ENCODE measurements at places on chromosomes 2 and 18.
A peak's percentile ranks its signal among the peaks of the same experiment; 100 is the strongest.

GRCh38 chr2:85999061-85999831, 106.4 kb downstream of the POLR1A start:
- peak; percentile 32 for DNase-seq

DNA sequence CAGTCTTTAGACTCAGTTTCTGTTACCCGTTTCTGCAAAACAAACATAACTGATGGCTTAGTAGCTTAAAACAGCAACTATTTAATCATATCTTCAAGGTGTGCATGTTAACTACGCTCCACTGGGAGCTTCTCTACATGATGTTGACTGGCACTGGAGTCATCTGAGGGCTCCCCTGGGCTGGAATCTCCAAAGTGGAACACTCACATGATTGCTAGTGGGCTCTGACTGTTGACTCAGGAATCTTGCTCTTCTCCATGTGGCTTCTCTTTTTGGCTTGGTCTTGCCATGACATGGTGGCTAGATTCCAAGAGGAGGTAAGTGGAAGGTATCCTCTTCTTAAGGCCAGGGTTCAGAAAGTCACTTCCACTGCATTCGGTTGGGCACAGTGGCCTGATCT, 160.8 kb downstream of the PMAIP1 start:
- no peak for DNase-seq

DNA sequence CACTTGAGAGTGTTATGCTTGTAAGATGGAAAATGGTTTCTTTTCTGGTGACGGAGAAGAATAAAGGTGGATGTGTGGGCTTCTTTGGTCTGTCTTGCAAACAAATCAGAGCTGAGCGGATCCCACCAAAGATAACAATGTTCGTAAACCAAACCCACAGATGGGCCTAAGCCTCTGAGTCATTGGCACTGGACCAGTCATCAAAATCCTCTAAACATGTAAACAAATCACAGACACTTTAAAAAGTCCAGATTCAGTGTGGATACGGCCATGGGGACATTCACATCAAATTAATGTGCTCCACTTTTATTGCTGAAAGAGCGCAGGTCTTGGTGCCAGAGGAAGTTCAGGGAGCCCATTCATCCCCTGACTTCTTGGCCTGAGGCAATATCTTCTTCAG, 60.5 kb upstream of the TMEM200C start:
- no peak for DNase-seq

DNA sequence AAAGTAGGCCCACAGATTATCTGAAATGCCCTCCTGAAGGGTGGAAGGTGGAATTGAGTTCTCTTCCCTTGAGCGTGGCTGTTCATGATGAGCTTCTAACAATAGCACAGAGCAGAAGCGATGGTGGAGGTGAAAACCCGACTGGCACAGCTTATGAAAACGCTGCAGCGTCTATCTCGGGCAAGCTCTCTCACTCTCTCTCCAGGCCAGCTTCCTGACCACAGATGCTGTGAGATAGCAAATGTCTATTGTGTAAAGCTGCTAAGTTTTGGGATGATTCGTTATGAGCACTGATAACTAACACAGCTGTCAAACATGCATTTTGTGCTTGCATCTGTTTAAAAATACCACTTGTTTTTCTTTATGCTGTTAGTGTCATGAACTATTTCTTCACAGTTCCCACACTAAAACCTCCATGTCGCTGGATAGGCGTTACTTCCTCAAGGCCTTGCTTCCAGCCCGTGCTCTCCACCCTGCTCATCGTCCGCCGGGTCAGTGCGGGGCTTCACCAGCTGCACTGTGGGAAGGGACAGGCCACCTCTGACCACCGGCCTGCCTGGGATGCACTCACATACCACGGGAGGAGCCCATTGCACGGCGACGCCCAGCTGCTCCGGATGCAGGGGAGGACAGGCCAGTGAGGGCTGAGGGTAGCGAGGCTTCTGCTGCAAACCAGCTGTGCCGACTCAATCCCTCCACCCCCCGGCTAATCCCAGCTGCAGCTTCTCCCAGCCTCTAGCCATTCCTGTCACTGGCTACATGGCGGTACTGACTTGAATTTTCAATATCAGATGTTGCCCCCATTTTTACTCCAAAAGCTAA, 60.0 kb upstream of the OTOS start:
- DNase-seq, result no peak

- no peak for DNase-seq
These were observed 3.2 kb downstream of the RPL37A start for GRCh38 chr2:216501854-216502253.

DNA sequence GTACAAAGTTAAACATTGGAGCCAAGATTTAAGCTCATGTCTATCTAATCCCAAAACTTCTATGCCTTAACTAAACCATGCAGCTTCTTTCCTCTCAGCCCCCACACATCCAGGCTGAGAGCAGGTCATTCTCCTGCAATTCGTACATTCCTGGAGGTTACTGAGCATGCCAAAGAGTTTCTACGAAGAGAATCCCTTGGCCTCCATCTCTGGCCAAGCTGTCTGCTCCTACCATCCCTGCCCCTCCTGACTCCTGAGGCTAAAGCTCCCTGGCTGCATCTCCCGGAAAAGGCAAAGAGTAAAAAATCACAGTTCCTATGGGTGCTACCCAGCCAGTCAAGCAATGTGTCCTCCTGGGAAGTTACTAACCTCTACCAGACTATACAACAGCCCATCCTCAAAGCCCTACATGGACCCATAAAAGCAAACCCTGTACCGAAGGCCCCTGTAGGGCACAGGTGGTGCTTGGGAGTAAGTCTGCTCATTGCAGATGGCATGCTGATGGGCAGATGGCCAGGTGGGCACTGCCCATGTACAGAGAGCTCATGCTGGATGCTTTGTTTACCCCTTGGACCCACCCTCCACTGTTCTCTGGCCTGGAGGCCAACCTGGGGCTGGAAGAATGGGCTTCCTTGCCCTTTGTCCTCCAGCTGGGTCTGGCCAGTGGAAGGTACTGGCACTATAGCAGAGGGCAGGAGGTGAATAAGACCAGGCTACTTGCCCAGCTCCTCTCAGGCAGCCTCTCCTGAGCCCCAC, 99.5 kb downstream of the TTC32 start:
- no peak for DNase-seq

- DNase-seq, result no peak
These were observed 174.9 kb downstream of the SOX11 start for GRCh38 chr2:5867056-5867455.

GRCh38 chr2:127651971-127652550, 6.1 kb downstream of the GPR17 start:
- no peak for DNase-seq

DNA sequence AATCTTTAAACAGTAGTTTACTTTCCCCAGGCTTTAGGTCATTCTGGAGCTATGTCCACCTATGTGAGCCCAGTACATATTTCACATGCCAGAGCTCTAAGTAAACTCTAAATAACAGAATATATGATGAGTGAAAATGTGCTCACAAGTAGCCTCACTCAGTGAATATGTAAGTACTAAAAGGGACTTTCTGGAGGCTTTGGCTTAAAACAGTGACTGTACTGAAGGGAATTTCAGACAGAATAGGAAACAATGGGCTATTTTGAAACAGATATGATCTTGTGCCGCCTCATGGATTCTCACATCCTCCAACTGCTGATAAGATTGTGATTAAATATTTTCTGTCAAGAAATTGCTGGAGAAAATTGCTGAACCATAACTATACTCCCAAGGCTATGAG, 747.9 kb downstream of the SOCS6 start:
- no peak for DNase-seq

DNA sequence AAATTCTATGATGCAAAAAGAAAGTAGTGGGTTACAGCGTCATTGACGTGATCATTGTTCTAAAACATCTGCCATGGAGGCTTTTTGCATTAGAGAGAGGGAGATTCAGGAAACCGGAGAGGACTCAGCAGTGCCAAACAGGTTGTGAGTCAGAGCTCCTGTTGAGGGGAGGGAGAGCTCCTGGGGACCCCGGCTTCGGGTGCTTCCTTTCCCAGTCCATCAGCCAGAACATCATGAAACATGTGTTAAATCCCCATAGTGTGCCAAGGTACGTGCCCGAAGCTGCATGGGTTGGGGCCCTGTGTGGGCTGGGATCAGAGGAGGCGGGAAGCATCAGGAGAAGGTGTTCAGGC, 791 bp upstream of the CYRIA start:
- DNase-seq, result no peak

- no peak for DNase-seq
These were observed 66.5 kb downstream of the RIT2 start for GRCh38 chr18:43049021-43049420.

GRCh38 chr2:143463719-143464118, 334.5 kb downstream of the ARHGAP15 start:
- DNase-seq, result no peak

- no peak for DNase-seq
These were observed 233.2 kb downstream of the CNTNAP5 start for GRCh38 chr2:124258140-124258880.

DNA sequence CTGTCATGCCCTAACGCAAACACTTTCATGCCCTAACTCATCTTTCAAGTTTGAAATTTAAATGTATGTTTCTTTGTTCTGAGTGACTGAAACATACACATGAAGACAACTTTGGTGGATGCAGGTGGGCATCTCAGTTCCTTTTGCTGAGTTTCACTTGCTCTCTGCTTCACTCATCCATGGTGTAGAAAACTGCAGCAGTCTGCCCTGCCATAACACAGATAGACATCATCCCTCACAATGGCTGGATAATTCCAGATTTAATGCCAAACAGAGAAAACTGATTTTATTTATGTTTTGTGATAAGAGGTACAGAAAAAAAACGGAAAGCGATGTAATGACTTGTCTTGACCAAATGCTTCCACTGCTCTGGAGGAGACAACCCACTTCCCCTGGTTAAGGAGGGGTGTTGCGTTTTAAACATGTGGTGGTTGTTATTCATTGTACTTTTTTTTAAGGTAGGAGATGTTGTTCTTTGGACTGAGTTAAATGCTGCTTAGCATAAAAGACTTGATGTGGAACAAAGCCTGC, 70.4 kb downstream of the RHBDD1 start:
- no peak for DNase-seq

GRCh38 chr2:181117206-181117925, 137.0 kb downstream of the UBE2E3 start:
- DNase-seq, result no peak

DNA sequence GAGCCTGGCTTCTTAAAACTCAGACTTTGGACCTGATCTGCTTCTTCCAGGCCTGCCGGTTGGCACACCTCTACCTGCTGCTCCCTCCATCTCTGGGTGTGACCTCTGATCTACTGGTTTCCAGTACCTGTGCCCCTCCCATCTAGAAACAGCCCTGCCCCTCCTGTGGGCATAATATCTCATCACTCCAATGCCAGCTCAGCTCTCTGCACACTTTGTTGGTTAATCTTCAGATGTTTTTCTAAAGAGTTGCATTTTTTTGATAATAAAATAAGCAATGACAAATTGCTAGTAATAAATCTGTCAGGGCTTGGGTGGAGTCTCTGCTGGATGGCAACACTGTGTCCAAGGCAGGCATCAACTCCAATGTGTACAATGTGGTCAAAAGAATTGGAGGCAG, 89.6 kb upstream of the PPP1CB start:
- no peak for DNase-seq

GRCh38 chr2:225574582-225575138, 175.2 kb downstream of the NYAP2 start:
- no peak for DNase-seq

DNA sequence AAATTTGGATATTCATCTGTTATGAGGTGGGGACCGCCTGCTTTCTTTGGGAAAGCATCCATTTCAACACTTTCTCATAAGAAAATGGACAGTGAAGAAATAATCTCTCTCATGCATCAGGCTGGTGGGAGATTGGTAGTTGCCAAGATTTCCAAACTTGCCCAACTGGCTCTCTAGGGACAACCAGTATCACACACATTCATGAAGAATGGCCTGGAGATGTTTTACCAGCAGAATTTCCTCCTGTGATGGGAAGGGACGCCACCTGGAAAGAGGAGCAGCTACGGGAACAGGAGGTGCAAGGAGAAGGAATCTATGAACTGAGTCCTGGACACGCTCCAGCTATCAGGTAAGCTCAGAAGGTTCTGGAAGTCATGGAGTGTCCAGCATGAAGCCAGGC, 39.4 kb downstream of the LIPG start:
- no peak for DNase-seq

- no peak for DNase-seq
These were observed 925.7 kb downstream of the DCDC2C start for GRCh38 chr2:4628998-4629501.

GRCh38 chr2:61162721-61163120, 733 bp downstream of the C2orf74 start:
- DNase-seq, result no peak

GRCh38 chr18:47175283-47175897, 774 bp downstream of the IER3IP1 start:
- no peak for DNase-seq

- DNase-seq, result no peak
These were observed 77.9 kb upstream of the GLS start for GRCh38 chr2:190802626-190803209.

DNA sequence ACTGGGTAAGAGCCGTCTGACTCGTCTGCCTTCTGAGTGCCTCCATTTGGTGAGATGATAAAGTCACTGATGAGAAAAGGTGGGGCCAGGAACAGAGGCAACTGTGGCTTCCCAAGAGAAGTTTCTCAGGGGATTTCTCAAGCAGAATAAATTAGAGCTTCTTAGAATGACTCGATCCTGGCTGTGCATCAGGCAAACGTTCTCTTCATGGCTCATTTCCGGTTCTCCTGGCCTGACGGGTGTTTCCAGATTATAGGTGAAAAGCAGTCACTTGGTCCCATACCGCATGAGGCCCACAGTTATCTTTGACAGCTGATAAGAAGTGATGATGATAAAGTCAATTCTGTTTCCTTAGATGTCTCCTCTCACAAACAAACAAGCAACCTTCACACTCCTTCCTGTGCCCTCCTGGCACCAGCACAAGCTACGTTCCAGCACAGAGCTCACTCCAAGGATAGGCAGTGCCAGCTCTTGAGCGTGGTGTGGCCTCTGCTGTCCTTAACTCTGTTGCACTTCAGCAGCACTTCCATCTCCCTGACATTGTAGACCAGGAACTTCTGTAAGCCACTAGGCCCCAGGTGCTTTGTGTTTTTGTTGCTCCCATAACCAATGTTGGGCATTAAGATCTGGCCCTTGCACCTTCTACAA, 37.8 kb upstream of the KCNF1 start:
- DNase-seq, result no peak

DNA sequence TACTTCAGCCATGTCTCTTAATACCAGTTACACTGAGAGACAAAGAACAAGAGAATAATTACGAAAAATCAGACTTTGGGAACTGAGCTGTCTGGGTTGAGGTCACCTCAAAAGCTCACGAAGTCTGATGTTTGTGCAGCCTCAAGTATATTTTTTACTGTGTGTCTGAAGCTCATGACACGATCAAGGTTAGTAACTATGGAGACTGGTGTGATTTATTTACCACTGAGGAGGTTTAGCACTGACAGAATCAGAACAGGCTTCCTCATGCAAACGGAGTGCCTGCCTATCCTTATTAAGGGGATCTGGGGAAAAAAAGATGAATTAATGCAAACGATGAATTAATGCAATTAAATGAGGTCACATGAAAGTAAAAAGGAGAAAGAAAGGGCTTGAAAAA, 61.1 kb upstream of the RAPH1 start:
- no peak for DNase-seq

- peak; percentile 79 for DNase-seq
These were observed 32.9 kb upstream of the INHBB start for GRCh38 chr2:120312860-120313694.

GRCh38 chr2:72081451-72081850, 66.2 kb downstream of the CYP26B1 start:
- no peak for DNase-seq

Data from activated naive CD4-positive, alpha-beta T cell treated with Interleukin-2 at 50 U/mL for 16 hours (primary cell).